ENCODE measurements at places on chromosomes 1 and 21.

DNA sequence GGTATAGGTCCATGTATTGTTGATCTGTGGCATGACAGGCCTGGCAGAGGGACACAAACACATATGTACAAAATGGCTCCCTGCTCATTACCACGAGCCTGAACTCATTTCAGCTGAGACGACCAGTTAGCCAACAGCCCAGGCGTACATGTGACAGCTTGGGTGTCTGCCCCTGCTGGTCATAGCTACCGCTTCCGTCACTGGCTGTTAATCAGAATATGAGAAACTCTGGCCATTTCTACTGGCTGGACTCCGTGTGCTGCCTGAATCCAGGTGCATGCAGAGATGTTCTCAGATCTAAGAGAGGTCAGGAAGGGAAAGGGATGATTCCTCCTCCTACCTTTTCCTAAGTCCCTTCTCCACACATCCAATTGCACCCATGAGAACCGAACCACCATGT, 144.5 kb downstream of the PBX1 start:
- no peak for DNase-seq

GRCh38 chr1:117098287-117098890, 23.2 kb downstream of the TRIM45 start:
- no peak for DNase-seq

DNA sequence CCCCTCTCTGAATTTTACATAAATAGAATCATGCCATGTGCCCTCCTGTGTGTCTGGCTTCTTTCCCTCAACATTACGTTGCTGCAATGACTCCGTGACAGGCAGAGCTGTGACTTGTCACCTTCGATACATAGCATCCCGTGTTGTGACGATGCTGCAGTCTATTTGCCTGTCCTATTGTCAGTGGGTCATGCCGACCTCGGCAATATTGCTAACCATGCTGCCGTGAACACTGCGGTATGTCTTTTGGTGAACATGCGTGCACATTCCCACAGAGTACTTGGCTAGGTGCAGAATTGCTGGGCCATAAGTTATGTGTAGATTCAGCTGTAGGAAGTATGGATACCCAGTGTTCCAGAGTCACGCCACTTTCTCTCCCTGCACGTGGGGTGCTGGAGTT, 36.3 kb upstream of the TTC34 start:
- DNase-seq, result no peak

DNA sequence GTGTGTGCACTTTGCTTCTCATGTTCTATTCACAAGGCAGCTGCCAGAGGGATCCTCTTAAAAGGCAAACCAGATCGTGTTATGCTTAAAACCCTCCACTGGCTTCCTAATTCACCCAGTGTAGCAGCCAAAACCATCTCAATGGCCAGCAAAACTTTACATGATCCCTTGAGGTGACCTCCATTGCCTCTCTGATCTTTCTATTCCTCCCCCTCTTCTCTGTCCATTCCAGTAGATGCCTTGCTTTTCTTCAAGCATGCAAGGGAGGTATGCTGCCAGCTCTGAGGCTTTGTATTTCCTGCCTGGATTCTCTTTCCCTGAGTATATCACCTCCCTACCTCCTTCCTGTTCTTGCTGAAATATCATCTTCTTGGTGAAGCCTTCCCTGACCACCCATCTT, 93.2 kb upstream of the KCNK2 start:
- peak; percentile 40 for DNase-seq

- no peak for DNase-seq
These were observed 55.6 kb downstream of the SSX2IP start for GRCh38 chr1:84634536-84635205.

- DNase-seq, result peak; percentile 72
These were observed 34.2 kb upstream of the JUN start for GRCh38 chr1:58818075-58818474.

GRCh38 chr1:195789321-195789720, 818.9 kb downstream of the KCNT2 start:
- no peak for DNase-seq

DNA sequence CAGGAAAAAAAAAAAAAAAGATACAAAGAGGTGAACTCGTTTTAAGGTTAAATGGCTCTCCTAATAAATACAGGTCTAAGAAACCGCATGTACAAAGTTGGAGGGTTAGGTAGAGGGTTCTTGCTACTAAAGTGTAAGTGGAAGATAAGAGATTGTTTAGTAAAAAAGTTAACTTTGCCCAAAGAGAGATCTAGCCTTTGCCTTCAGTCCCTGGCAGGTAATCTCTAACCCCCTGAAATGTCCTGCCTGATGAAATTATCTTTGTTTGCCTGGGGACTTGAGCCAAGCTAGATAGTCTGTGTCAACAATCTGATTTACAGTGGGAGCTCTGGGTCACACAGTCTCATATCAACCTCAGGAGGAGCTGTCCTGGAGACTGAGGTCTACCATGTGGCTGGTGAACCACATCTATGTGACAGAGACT, 57.6 kb downstream of the TRIM33 start:
- DNase-seq, result no peak

DNA sequence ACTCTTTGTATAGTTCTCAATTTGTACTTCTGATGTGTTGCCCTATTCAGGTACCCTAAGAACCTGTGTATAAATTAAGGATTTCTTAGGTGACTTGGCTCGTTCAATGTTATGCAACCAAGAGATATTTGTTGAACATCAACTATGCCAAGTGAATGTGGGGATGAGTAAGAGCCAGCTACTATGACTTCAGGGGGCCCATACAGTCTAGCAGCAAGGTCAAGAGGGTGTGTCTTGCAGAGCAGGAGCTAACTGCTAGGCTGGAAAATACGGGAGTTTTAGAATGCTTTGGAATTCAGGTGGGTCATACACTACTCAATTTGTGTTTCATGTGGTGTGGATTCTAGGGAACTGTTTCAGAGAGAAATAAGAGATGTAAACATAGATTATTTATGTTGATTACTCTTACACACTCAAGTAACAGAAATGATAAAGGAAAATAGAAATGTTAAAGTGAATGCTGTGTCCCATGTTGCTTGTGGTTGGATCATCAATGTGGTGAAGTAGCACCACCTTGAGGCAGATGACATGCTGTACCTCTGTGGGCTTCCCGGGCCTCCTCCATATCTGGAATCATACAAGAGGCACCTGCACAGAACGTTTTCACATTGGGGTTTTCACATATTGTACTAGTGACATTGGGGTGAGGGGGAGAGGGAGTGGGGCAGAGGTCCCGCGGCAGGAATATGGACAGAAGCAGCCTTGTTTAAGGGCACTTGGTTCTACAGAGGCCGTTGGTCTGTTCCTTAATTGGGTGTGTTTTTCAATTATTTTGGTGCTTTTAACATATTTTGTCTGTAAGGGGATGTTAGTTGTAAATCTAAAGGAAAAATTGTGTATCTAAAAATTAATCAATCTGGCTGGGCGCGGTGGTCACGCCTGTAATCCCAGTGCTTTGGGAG, 12.4 kb downstream of the ARPC5 start:
- DNase-seq, result peak; percentile 65

DNA sequence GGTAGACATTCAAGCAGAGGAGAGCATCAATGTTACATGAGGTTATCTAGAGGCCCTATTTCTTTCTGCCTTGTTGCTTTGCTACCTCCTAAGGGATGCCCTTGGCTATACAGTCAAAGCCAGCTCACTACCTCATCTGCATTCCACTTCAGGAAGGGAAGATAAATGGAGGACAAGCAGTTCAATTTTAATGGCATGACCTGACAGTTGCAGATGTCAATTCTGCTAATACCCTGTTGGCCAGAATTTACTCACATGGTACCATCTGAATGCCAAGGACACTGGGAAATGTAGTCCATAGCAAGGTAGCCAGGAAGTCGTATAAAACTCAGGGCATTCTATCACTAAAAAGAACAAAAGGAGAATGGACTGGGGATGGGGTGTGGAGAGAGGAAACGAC, 31.5 kb downstream of the PALMD start:
- no peak for DNase-seq

DNA sequence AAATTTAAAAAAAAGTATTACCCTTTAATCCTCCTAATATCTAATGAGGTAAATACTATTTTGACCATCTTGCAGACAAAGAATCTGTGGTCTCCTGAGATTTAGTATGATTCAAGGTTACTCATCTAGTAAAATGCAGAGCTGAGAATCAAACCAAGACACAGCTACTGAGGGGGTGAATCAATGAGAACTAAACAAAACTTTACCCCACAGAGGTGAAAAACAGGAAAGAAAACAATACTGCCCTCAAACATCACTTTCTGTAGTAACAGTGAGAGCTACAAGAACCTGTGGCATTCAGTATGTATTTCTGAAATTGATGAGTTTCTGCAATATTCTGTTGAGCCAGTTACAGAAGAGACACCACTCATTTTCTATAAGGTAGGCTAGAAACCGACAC, 85.1 kb downstream of the JAK1 start:
- DNase-seq, result peak; percentile 17

GRCh38 chr1:84709131-84709530, 18.9 kb upstream of the SSX2IP start:
- no peak for DNase-seq

GRCh38 chr1:87942165-87942564, 613.5 kb downstream of the LMO4 start:
- DNase-seq, result no peak

- DNase-seq, result no peak
These were observed 215.8 kb downstream of the COL24A1 start for GRCh38 chr1:85940656-85941306.

DNA sequence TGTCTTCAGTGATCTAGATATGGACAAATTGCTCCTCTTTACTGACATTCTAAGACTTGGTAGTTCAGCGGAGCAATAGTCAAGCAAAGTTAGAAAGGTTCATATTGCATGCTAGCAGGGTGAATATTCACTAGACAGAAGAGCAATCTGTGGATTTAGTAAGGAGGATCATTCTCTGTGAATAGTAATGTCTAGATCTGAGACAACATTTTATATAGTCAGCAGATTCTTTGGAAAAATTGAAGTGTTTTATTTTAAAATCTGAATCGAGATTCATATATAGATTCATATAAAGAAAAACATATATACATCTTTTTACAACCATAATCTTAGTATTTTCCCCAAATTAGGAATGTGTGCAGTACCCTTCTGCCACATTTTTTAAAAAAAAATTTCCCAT, 274.5 kb upstream of the BRINP3 start:
- DNase-seq, result no peak

GRCh38 chr21:37155186-37155585, 82.1 kb downstream of the TTC3 start:
- peak; percentile 46 for DNase-seq

- no peak for DNase-seq
These were observed 62.4 kb upstream of the IGSF21 start for GRCh38 chr1:18045203-18045602.

DNA sequence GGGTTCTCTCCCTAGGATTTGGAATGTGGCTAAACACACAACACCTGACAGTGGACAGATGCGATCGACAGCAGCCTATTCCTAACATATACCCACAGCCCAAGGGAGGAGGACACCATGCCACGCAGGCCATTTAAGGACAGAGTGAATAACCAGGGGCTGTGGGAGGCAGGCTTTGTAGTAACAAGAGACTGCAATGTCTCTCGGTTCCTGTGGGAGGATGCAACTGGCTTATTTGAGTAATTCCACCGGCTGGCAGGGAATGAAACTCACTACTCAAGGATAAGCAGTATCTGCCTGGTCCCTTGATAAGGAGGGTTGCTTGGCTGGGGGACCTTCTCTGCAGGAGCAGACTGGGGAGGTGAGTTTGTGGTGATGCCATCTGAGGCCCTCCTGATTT, 109.6 kb downstream of the PCP4 start:
- no peak for DNase-seq

DNA sequence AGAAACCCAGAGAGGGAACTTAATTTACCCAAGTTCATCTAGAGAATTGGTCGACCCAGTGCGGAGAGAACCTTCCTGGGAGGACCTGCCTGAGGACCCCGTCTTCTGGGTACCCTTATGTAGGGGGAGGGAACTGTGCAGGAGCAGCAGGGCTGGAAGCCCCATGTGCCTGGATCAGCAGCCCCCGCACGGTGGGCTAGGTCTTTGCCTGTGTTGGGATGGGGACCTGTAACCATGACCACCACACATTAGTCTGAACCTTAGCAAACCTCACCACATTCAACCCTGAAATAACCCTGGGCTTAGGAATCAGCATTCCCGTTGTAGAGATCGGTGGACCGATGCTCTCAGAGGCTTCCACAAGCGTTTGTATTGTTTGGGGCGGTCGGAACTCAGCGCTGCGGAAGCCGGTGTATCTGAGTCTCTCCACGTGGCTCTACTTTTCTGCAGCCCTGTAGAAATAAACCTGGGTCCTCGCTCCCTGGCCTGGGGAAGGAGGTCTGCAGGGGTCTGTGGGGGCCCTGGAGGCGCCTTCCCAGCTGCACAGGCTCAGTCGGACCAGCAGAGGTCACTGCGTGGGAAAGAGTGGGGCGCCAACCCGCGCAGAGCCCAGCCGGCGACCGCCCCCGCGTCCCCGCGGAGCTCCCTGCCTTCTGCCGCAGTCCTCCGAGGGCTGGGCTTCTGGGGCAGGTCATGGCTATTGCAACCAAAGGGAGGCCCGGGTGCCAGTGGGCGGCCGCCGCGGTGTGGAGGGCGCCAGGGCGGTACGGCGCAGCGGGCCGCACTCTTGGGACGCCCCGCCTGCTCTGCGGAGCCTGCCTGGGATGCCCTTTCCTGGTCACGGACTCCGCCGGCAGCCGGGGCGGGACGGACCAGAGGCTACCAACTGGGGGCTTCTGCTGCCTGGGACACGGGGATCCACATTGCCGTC, 36.2 kb upstream of the KCNA10 start:
- no peak for DNase-seq

DNA sequence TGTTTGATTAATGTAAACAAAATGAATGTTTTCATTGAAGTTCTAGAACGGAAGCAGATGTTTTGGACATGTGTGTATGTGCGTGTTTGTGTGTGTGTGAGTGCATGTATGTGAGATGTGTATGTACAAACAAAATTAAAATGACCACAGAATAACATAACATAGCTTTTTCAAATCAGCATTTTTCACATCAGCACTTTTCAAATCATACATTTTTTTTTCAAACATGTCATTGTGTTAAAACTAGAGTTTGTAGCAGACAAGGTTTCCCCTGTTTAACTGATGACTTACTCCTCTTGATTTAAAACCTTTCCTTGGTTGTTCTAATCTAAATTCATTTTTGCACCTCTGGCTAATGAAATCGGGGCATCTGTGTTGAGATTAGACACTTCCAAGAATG, 35.6 kb upstream of the ZNHIT6 start:
- DNase-seq, result no peak

DNA sequence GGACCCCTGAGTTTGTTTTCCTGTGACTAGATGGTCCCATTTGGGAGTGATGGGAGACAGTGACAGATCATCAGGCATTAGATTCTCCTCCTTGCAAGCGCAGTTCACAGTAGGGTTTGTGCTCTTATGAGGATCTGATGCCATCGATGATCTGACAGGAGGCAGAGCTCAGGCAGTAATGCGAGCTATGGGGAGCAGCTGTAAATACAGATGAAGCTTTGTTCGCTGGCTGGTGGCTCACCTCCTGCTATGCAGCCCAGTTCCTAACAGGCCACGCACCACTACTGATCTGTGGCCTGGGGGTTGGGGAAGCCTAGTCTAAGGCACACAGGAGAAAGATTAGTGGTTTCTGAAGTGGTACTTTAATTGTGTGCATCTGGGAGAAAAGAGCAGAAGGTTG, 7.1 kb upstream of the PLPP3 start:
- DNase-seq, result no peak
